ENCODE measurements at places on chromosomes 7 and 10.

GRCh38 chr7:107591421-107591820 lies 11.4 kb downstream of the BCAP29 start:
- DNase-seq, result no peak

DNA sequence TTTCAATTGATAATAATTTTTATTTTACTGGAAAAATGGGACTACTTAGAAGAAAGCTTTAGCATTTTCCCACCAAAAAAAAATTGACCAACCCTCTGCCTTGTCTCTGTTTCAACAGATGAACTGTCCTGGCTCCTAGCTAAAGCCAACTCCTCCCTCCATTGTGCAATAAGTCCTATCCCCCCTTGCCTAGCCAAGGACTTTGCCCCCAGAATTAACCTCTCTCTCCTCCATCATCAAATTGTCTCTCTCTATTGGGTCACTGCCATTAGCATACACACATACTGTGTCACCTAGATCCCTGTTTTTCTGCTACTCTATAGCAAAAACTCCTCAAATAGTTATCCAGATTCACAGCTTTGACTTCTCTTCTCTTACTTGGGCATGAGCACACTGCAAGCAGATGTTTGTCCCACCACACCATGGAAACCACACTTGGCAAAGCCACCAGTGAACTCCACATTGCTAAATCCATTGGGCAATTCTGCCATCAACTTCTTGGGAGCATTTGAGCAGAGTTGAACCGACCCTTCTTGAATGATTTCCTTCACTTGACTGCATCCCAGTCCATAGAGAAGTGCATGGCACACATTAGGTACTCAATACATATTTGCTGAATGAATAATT lies 91.4 kb upstream of the NEBL start:
- DNase-seq, result no peak

- DNase-seq, result no peak
Measured at GRCh38 chr10:14173706-14174594, 156.8 kb downstream of the FRMD4A start.

- DNase-seq, result no peak
Measured at GRCh38 chr10:44309939-44310761, 74.7 kb downstream of the CXCL12 start.

GRCh38 chr10:26737730-26738129 lies 40.2 kb downstream of the PDSS1 start:
- no peak for DNase-seq

- no peak for DNase-seq
Measured at GRCh38 chr10:130141878-130142277, 5.7 kb downstream of the GLRX3 start.

- no peak for DNase-seq
Measured at GRCh38 chr10:25811052-25811685, 122.9 kb upstream of the MYO3A start.

GRCh38 chr7:123784263-123784662 lies 35.5 kb upstream of the WASL start:
- DNase-seq, result no peak

DNA sequence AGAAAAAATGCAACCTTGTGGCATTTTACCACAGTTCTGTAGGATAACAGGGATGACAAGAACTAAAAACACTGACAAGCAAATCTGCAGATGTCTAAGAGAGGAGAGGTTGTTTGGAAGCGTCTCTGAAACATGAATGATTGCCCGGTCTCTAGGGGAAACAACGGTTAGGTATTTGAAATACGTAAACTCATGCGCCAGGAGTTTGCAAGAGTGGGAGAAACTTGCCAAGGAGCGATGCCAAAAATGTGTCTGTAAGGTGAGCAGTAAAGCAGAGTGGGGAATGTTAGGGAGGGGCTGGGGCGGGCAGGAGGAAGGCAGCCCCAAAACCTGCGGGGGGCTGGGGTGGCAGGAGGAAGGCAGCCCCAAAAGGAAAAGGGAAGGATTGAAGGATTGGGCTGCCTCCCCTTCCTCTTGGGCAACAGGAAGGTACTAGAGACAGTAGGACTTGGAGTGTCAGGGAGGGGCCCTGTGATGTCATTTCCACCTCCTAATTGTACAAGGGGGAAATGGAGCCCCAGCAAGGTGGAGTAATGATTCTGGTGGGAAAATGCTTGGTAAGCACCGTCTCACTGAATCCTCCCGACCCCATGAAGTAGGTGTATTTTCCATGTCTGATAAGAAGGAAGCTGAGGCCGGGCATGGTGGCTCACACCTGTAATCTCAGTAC lies 33.2 kb upstream of the PLEKHA1 start:
- no peak for DNase-seq

DNA sequence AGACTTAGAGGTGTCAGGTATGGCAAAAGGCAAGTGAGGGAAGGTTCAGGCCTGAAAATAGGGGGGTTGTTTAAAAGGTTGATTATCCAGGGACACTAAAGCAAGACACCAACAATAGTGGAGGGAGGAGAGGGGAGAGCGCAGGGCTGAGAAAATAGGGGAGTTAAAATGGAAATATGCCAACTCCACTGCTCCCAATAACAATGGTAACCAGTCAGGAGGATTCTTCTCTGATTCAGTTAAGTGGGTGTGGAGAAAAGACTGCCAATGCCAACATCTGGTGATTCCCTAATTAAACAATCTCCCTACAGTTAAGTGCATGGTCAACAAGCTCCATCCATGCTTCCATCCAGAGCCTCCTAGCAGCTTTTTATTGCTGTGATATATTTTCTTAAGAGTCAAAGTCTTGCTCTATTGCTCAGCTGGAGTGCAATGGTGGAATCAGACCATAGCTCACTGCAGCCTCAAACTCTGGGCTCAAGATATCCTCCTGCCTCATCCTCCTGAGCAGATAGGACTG lies 183.3 kb downstream of the JAZF1 start:
- no peak for DNase-seq

DNA sequence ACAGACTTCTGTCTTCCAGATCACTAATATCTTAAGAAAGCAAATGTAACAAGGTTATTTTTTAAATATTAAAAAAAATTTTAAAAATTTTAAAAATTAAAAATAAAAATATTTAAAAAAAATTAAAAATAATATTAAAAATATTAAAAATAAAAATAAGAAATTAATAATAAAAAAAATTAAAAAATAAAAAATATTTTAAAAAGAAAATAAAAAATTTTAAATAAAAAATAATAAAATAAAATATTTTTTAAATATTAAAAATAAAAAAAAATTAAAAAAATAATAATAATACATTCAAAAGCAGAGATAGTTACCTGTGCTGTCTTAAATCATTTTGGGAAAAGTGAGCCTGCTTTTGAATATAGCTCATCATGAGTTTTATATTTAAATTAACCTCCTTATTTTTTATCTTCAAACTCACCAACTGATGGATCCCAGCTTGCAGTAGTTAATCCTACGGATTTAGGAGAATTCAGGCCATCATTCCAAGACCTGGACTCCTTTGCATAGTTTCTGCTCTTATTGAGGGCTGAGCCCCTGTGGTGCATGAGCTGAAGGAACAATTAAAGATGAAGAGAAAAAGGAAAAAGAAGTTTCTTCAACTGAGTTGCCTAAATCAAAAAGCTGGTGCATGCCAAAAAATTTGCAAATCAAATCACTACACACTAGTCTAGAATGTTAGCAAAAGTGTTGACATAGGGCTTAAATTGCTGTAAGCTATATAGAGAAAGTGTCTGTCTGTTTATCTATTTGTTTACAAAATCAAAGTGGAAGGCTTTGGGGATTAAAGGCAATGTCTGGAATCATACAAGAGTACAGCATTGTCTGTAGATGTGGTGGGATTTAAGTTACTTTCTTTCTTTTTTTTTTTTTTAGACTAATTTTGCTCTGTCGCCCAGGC lies 50.5 kb upstream of the ZNF438 start:
- DNase-seq, result no peak

All from stimulated activated CD4-positive, alpha-beta T cell treated with anti-CD3 and anti-CD28 coated beads, Interleukin-12 subunit alpha, Interleukin-12 subunit beta, amount 100 ng/mL, for 4 hours (primary cell).